ENCODE measurements at places on chromosomes 4 and X. TPM values are rescaled to one million over a fixed set of nuclear protein-coding genes. Genes with fewer than 3 reads are reported as not detected.

CXCL9 gene
- 0.10 TPM for total RNA-seq

IGFBP7 gene
- 351 TPM for total RNA-seq

PAGE2 gene
- total RNA-seq = not detected

GUCY1B1 gene
- total RNA-seq = 63.7 TPM

MYOZ2 gene
- 0.66 TPM for total RNA-seq

FRAS1 gene
- 24.0 TPM for total RNA-seq

Data from spinal cord (tissue), 10 donors.